ENCODE measurements at places on chromosomes 4 and X.
A peak's percentile ranks its signal among the peaks of the same experiment; 100 is the strongest.

DNA sequence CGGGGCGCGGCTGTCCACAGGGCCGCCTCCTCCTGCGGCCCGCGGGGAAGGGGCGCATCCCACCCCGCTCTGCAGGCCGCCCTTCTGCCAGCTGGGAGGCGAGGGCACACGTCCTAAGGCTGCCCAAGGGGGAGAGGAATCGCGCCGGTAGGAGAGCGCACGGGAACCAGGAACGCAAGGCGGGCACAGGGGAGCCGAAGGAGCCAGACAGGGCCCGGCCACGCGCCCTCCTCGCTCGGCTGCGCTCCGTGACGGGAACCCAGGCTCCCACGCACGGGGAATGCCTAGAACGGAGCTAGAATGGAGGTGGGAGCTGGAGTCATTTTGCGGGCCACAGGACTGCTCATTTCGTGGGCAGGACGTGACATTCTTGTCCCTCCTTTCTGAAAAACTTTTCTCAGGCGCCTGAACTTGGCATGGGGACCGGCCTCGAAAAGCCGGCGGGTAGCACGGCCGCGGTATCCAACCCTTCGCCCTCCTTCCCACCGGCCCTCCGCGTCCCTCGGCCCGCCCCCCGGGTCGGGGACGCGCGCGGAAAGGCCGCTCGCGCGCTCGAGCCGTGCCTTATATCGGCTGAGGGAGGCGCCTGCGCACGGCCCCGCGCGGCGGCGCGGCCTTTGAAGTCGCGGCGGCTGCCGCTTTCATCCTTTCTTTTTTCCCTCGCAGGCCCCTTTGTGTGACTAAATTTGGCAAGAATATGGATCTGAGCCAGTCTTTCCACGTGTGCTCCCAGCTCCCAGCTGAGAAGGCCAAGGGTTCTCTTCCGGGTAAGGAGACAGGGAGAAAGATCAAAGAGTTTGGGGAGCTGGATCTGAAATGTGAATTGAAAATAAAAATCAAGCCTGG lies 4.2 kb upstream of the LEF1 start:
- peak; percentile 7 for DNase-seq

DNA sequence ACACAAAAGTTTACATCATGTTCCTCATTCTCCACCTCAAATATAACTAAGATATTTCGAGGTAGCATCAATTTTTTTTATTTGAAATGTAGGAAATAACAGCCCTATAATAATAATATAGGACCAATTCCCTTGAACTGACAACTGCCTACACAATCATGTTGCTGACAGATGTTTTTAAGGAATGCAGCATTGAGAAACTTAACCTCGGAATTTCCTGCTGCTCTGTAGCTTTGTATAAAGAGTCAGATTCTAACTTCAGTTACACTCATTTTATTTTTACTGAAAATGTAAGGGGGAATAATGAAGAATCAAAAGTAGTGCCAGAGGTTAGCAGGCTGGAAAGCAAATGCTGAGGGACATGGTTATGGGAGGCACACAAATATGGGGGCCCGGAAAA lies 235.8 kb downstream of the RBMX2 start:
- DNase-seq, result no peak

- no peak for DNase-seq
These were observed 23.8 kb upstream of the PLK4 start for GRCh38 chr4:127856813-127857447.

- DNase-seq, result no peak
These were observed 24.6 kb downstream of the NAP1L5 start for GRCh38 chr4:88672987-88673386.

GRCh38 chr4:42296196-42296595 lies 101.1 kb upstream of the SHISA3 start:
- DNase-seq, result no peak

- DNase-seq, result no peak
These were observed 477.0 kb downstream of the INPP4B start for GRCh38 chr4:142369141-142369540.

DNA sequence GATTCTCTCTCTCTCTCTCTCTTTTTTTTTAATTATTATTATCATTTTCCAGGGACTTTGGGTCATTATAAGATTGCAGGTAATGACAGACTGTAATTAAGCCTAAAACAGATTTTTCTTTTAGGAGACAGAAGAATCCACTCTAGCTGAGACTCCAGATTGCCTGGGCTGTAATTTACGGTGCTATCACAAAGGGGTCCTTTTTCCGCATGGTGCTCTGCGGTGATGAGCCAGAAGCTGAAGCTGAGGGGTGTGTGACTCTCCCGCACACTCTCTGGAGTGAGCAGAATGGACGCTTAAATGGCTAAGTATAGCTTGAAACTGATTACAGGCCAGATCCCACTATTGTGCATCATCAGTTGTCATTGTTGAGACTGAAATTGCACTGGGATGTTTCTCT lies 50.0 kb downstream of the LGI2 start:
- DNase-seq, result no peak

DNA sequence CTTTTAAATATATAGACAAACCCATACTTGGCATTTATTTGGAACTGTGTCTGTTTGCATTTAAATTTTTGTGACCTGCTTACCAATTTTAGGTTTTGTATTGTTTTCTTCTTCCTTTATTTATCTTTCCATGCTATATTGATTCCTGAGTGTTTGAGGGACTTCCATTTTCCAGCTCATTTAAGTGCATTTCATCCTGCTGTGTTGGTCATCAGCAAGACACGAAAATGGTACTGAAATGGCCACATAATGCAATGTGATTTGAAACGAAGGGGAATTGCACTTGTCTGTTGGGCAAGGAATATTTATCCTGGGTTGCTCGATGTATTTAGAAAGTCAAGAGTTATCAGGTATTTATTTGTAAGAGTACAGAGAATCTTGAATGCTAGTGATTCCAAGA lies 524.3 kb upstream of the MAGEB2 start:
- no peak for DNase-seq

- no peak for DNase-seq
These were observed 255.3 kb downstream of the RAPGEF2 start for GRCh38 chr4:159358226-159358625.

GRCh38 chrX:21778236-21778635 lies 20.3 kb upstream of the SMPX start:
- DNase-seq, result peak; percentile 83

DNA sequence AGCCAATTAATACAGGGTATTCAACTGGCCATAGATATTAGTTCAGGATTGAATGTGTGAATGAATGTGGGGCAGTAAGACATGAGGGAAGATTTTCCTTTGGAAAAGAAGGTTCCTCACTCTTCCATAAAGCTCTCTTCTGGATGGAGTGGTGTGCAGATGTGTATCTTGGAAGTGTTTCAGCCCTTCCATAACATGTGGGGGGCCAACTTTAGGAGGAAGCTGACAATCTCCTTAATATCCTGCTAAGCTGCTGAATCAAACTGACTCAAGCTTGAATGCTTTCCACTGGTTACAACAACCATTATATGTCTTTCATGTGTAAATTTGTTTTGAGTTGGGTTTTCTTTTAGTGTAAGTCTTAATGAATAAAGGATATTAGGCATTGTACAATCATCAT lies 40.3 kb downstream of the FANCB start:
- DNase-seq, result no peak

DNA sequence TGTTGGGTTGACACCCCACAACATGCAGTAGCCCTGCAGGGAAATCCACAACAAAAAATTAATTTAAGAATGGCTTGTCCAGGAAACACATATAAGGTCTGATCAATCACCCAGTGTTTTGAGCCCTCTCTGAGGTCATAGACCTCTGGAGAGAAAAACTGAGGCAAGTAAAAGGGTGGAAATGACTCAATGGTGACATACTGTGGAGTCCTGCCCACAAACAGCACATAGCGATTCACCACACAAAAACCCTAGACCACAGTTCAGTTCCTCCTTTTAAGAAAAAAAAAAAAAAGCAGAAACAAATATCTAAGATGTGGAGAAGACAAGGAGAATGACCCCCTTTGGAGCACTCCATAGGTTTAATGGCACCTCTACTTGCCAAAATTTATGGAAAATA lies 2691.0 kb downstream of the PCDH7 start:
- DNase-seq, result no peak

GRCh38 chr4:67151376-67152343 lies 393.6 kb downstream of the CENPC start:
- no peak for DNase-seq

GRCh38 chr4:3470244-3471097 lies 7.4 kb downstream of the DOK7 start:
- no peak for DNase-seq

DNA sequence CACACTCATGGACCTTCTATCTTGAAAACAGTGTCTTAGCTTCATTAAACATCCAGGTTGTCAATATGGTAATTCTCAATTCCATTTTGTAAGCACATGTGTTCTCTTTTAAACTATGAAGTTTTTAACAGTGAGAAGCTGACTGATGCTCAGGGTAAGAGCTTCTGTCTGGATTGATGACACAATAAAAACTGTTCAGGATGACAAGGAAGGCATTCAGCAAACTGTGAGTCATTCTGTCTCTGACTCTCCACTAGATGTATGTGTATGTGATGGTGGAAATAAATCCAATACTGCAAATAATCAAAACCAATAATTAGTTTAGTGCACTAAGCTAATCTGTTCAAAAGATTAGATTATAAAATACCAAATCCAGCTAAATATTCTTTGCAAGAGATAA lies 115.3 kb upstream of the ARX start:
- no peak for DNase-seq

DNA sequence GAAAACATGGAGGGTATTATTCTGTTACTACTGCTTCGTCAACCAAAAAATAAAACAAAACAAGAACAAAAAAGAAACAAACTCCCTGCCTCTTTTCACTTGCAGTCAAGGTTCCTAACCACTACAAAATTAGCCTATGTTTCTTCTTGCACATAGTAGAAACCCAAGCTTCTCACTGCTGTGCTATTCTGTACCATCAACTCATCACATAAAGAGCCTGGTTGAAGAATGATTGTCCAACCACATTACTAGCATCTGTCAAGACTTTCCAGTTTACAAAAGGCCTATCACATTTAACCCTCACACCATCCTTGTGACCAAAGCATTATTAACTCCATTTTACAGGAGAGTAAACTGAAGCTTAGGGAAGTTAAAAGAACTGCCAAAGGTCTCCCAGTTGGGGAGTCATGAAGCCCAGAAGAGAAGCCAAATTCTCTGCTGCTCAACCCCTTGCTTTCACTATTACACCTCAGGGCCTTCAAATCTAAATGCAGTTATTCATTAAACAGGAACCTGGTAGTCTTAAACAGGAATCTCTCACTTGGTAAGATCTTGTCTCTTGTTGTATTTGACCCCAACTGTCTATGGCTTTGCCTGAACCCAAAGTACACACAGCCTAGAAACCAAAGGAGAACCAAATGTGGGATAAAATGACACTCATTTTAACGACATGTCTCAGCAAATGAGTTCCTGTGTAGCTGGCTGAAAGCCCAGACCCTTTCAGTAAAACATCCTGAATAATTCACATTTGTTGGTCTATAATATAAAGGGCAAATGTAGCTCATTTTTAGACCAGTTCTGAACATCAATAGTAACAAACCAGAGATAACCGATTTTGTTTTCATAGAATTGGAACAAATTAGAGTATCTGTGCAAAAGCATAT lies 8.6 kb downstream of the F9 start:
- DNase-seq, result no peak

DNA sequence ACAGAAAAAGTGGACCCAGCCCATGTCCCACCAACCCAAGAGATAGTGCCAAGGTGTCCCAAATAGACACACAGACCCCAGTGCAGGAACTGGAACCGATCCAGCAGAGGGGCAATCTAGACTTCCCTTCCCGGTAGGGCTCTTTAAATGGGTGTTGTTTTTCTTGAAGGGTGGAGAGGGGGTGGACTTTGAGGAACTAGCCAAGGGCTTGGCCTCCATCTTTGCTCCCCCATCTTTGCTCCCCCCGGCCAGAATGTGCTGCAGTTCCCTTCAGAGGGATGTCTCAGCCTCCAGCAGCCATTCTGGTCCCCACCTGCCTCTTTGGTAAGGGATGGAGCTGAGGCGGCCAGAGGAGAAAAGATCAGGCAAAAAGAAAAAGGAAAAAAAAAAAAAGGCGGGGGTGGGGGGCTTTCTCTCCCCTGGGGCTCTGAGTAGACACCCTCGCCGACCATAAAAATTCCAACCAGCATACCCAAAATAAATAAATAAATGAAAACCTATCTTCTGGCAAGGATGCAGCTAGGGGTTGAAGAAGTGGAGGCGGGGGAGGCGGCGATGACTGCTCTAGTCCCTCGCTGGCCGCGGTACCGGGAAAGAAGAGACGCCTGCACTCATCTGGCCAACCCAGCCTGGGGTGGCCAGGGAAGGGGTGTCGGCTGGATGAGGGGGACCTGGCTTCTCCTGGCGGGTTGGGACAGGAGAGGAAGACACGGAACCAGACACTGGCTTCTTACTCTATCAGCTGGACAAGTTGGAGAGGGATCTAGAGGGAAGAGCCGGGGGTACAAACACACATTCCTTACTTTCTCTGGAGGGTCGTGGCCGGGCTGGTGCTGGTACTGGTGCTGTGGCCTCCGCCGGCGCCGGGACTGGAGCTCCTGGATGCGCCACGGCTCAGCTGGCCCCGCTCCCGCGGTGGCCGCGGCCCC lies 38.5 kb upstream of the IQSEC2 start:
- no peak for DNase-seq

DNA sequence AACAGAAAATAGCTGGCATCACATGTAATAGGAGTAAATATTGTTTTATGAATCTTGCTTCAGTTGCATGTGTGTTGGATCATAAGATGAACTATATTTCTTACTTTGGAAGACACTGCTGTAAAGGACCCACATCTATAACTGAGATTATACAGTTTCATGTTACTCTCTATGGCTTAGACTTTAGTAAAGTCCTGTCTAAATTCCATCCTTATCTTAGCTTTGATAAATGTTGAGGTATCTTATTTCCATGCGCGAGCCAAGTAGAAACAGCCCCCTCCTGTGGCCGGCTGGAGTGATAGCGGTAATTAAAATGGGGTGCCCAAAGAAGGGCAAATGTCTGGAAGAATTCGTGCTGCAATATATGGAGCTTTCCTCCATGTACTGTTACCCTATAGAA lies 43.0 kb downstream of the CCDC158 start:
- no peak for DNase-seq

All from NCI-H2171 treated with DMSO at 0.1 percent for 48 hours (cell line).